ENCODE measurements at places on chromosomes 4 and X.

- no peak for DNase-seq
Observed at GRCh38 chr4:48051078-48051477, 34.5 kb downstream of the NIPAL1 start.

DNA sequence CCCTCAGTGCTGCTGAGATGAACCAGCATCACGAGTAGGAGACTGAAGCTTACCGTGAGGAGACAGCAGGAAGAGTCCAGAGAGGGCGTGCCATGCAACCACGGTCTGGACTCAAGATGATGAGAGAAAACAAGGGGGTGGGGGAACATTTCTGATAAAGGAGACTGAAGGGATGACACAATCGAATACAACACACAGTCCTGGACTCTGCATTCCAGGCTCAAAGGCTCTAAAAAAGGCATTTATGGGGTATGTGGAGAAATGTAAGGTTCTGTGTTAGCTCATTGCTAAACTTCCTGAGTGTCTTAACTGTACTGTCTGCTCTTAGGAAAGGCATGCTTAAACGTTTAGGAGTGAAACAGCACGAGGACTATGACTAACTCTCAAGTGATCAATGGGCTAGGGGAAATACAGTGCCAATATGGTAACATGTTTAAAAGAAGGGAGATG, 20.6 kb upstream of the IRAK1 start:
- DNase-seq = no peak

GRCh38 chrX:137742846-137743245, 176.9 kb downstream of the ZIC3 start:
- no peak for DNase-seq

DNA sequence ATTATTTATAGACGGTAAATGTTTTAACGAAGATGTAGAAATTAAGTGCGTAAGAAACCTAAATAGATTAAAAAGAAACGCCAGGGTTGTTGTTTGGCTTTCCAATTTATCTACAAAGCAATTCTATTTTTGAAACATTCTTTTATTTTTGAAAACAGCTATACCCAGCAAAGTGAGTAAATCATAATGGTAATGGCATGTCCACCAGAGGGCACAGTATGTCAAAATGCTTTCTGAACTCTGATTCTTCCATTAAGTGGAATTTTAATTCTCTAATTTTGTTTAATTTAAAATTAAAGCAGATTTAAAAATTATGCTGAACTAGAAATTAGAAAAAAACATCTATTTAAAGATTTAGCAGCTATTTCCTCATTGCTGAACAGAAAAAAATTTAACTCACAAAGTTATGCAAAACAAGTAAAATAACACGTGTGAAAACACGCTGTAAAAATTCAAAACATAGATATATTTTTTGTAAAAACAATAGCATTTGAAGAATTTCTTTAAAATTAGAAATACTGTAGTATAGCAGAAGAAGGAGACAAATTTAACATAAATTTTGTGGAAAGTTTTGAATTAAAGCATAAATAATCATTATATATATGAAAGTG, 26.5 kb downstream of the RASSF6 start:
- DNase-seq = no peak

- DNase-seq = no peak
Observed at GRCh38 chrX:7266288-7266687, 118.3 kb upstream of the PUDP start.

- no peak for DNase-seq
Observed at GRCh38 chr4:76767983-76768382, 130.0 kb downstream of the SOWAHB start.

Data from frontal cortex (tissue), 4 donors.